ENCODE measurements at places on chromosomes 2 and 18.

DNA sequence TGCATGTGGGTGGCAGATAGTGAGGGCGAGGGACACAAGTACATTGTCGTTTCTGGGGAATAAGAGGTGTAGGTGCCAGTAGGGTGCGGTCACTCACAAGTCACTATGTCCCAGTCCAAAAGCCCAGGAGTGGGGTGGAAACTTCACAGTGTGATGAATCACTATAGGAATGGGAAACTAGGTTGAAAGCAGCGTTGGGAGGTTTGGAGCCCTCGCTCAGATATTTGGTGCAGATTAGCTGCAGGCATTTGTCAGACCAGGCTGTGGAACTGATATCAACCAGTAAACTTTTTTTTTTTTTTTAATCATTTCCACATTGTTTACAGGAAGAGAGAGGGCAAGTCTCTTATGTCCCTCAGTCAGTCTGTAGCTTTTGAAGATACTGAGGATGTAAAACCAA, 121.8 kb downstream of the CERS6 start:
- no peak for DNase-seq

- DNase-seq: no peak
Measured at GRCh38 chr2:104049438-104049837, 804.5 kb upstream of the POU3F3 start.

DNA sequence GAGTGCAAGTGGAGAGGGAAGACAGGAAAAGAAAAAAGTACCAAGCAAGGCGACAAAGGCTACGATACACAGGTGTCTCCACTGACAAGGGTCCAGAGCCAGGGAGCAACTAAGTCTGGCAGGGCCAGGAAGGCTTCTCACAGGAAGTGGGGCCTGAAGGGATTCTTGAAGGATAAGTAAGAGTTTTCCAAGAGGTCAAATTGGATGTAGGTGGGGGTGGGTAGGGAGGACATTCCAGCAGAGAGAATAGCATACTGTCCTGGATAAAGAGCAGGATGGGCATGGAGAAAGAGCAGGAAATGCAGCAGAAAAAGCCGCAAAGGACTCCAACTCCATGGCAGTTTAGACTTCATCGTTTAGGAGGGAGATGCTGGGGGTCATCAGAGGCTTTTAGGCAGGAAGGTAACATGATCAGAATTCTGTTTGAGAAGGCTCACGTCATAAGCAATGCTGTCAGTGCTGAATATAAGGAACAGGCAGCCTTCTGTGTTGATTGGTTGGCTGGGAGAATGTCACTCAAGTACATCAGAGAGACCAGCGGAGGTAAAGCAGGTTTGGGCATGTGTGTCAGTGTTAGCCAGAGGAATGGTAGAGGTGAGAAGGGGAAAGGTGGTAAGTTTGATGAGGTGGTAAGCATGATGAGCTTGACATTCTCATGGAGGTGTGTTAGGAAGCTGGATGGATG, 35.1 kb downstream of the ARHGAP25 start:
- DNase-seq: no peak

- DNase-seq: no peak
Measured at GRCh38 chr2:223943561-223944008, 1.6 kb downstream of the WDFY1 start.

DNA sequence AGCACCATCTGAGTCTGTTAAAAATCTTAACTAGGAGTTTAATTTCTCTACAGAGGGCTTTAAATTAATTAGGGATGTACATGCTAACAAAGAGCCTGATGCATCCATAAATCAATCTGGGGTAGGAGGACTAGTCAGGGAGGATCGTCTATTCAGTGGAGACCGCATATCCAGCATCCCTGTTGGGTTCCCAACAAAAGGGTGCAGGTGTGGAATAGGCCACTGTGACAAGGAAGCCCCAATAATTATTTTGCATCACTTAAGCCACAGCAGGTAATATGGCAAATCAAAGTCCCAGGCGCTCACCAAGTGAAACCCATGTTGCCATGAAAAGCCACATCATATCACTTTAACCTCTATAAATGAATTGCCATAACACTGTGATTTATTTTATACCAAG, 392.3 kb downstream of the NCKAP5 start:
- no peak for DNase-seq

DNA sequence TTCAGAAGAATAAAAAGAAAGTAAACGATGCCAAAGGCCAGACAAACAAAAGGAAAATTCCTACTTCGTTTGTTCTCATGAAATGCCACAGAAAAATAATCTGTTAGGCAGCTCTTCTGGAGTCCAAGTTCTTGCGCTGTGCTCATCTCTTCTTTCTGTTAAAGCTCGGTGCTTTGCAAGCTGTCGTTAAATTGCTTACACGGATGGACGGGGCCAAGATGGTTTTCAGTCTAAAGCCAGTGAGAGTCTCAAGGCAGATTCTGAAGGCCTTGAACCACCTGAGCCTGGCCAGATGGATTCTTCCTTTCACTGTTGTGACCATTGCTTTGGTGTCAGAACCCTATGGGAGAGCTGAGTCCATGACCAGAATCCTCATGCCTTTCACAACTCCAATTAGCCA, 97.6 kb upstream of the RMDN2 start:
- no peak for DNase-seq

- no peak for DNase-seq
Measured at GRCh38 chr2:105777031-105777482, 32.3 kb downstream of the NCK2 start.

DNA sequence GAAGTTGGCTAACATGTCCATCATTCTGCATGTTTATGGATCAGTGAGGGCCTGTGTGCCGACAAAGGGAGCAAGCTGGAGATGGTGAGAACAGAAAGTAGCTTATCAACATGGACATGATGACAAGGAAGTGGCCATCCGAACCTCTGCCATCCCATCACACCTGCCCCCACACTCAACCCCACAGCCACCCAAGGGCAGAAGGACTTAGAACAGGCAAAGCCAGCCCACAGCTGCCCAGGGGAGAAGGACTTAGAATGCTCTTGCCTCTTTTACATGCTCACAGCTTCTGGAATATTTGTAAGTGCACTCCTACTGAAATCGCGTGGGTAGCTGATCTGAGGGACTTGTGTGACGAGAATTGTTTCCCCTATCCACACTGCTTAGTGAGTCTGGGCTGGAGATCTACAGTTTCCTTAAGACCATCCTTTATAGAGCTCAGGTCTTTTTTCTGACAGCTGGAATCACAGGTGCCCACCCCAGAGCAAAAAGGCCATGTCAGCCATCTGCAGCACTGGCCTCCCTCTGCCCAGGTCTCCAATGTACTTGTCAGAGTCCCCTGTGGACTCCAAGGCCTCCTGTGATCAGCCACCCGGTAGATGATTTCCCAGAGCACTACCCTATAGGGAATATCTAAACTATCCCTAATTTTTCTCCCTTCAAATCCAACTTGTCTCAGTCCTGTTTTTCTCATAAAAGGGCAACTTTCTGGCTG, 154.1 kb downstream of the SMAD7 start:
- DNase-seq: no peak

DNA sequence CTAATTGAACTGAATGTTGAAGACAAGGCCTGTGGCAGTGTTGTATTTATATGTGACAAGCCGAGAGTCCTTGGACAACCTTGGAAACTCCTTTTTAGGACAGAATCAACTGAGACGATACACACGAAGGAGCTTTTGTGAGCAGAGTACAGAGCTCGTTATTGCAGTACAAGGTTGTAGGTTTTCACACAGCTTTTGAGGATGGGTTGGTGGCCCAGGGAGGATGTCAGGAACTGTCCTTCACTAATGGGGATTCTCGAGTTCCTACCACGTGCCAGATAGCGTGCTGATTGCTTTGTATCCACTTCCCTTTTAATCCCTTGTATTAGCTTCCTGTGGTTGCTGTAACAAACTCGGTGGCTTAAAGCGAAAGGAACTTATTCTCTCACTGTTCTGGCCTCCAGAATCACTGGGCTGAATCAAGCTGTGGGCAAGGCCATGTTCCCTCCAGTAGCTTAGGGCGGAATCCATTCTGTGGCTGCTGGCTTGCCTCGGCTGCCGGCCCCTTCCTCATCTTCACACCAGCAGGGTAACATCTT, 20.2 kb downstream of the INPP4A start:
- DNase-seq: no peak

GRCh38 chr2:189570570-189571031, 10.0 kb downstream of the SLC40A1 start:
- DNase-seq: no peak

DNA sequence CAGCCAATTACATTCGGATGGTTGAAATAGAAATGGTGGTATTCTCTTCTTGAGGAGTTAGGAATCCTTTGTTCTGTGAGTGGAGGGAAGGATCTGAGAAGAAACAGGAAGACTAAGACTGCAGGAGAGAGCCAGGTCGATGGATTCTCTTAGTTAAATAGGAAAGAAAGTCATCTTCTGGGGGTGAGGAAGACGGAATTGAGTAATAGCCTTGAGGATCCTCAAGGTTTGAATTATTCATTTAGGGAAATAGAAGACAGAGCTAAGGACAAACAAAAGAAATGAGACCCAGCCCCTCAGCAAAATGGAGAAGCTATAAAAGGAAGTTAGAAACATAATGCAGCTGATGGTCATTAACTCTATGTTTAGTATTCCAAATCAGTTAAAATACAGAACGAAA, 1.8 kb downstream of the LAPTM4A start:
- DNase-seq: no peak

DNA sequence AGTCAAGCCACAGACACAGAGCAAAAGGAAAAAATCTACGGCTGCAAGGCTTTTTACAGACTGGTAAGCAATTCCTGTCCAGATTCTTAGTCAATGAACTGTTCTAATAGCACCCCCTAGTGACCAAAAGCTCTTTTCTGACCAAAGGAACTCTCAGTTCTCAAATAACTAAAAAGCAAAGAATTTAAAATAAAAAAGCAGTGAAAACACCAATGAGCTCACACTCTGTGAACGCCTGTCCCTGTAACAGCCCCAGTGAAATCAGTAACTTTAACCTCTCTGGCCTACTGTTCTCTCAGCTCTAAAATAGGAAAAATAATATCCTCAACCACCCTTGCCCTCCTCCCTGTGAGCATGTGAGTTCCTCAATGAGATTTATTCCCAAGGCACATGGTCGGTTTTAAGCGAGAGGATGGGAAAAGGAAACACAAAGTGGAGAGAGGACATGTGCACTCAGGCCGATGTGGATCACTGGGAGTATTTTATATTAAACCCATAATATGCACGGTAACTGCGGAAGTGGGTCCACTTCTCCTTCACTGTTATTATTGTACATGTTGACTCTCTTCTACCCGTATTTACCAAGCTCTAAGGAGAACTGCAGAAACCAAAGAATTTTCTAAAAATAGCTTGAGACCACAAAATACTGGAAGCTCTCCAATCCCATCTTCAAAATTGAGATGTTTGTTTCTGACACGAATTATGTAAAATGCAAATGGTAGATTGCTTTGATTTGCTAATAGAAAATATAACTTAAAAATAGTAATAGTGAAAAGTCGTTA, 128.5 kb downstream of the STK39 start:
- no peak for DNase-seq

Measured in substantia nigra (tissue), 51 donors.